DMS53 (cell line): ENCODE measurements at places on chromosomes 7 and 10.

DNA sequence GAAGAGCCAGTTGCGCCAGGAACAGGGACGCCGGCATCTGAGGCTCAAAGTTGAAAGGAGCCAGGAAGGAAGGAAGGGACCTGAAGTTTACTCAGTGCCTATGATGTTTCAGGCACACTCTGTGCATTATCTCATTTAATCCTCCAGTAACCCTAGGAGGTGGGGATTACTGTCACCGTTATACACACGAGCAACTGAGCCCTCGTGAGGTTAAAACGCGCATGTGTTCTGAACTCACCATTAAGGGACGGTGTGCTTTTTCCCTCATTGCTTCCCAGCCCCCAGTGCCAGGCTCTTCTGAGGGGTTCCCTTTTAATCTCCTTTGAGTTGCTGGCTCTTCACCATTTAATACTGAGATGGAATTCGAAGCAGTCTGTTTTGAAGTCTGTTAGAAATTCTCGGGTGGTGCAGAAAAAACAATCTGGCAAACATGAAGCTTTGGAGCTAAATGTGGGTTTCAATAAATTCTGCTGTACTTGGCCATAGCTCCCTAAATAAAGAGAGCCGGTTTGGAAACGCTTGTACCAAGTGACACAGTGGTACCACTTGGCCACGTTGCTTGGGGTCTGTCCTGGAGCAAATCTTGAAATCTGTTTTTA, 102.2 kb downstream of the TAX1BP1 start:
- no peak for DNase-seq

- no peak for DNase-seq
These were observed 85.1 kb downstream of the CARD11 start for GRCh38 chr7:2958416-2959102.

DNA sequence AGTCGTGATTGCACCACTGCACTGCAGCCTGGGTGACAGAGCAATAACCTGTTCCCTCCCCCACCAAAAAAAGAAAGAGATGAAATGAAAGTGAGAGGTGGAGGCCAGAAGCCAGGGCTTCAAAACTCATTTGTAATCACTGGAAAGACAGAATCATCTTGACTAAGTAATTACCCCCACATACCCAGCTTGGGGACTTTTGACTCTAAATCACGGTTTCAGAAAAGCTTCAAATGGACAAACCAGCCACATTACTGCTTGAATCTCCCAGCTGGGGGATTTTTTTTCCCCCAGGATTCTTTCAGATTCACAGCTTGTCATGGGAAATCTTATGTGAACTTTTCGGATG, 361.0 kb downstream of the FRMD4A start:
- no peak for DNase-seq

- DNase-seq, result peak; percentile 70
These were observed 47.1 kb downstream of the NXPH1 start for GRCh38 chr7:8480527-8480926.

DNA sequence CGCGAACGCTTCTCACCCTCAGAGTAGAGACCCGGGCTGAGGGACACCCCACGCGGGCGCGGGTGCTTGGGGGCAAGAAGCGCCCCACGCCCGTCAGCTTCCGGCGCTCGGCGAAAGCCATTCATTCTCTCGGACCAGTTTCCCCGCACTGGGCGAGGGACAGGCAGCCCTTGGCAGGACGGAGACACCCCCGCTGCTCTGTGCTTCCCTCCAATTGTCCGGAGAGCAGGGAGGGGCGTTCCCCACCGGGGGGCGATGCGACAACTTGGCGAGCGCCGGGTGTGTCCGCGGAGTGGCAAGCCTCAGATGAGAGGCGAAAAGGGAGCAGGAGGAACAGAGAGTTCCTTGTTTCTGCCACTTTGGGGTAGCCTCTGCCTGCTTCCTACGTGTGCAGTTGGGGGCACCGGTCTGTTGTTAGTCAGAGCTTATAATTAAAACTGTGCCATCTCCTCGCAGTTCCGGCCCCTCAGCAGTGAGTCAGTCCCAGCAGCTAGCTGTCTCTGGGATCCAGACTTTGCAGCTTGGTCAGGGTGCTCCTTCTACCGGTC, 1.7 kb downstream of the GPR158 start:
- no peak for DNase-seq

- peak; percentile 90 for DNase-seq
These were observed 25.8 kb downstream of the WBP1L start for GRCh38 chr10:102769375-102770107.

- DNase-seq, result peak; percentile 99
These were observed at the start of gene TMEM184A for GRCh38 chr7:1555813-1556543. TMEM184A (minus strand) TSS chr7:1556205; CDS start chr7:1555484, 721 bp downstream.

DNA sequence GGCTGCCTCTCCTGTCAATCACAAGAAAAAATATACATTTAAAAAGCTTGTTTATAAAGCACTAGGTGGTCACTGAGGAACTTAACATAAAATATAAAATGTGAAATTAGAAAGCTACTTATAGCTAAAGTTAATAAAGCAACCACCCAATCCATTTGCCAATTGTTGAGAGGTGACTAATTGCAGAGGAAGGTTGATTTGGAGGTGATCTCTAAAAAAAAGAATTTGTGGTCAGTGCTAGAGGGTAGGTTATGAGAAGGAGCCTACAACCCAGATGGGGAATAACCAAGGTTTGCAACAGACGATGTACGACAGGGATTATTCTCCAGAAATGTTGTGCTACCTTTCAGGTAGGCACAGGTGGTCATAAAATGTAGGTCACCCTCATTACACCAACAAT, 444.2 kb upstream of the C7orf33 start:
- DNase-seq, result no peak
